ENCODE measurements at places on chromosomes 5 and 9.
A peak's percentile ranks its signal among the peaks of the same experiment; 100 is the strongest.

DNA sequence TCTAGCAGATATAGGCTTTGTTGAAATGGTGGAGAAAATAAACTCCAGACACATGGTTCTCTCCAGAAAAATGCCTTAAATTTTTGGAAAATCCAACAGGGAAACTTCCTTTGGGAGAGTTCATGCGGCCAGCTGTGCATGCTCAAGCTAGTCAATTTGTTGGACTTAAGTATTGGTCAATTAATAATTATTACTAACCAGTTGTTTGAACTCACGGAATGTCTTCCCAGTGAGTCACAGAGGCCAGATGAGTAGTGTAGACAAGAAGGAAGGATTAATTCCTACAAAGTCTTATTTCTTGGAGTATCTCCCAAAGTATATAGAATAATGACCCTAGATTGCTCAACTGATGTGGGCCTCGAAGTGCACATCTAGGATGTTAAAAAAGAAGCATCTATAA is 103.6 kb downstream of the MACIR start:
- DNase-seq = no peak

DNA sequence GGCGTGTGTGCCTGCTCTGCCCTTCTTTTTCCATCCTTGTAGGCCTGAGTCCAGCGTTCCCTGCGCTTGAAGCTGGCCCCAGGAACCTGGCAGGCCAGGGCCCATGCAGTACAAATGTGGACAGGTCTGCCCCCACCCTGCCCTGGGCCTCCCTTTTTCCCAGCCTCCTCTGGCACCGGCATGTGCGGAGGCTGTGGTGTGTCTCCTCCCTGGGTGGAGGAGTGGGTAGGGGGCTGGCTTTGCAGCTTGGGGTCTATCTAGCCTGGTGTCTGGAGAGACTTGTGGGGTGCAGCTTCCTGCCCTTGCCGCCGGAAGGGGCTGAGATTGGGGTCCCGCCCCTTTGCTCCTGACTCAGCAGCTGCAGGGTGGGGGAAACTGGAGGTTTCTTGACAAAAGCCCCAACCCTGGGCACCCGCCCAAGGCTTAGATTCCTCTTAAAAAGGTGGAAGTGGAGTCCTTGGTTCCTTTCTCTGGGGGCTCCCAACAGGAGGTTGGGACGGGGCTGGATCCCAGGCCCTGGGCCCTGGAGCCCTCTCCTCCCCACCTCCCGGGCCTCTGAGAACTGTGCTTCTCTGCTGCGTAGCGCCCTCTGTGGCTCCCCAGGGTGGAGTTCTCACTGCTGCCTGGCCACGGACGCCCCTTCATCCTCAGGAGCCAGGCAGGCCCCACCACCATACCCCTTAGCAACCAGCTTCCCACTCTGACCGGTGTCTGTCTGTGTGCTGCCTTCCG is 18.0 kb downstream of the RXRA start:
- DNase-seq = peak; percentile 74

GRCh38 chr5:145787996-145788395 is 47.1 kb downstream of the PRELID2 start:
- no peak for DNase-seq

- DNase-seq = peak; percentile 55
These were observed 66.8 kb downstream of the FOXD1 start for GRCh38 chr5:73381590-73382400.

DNA sequence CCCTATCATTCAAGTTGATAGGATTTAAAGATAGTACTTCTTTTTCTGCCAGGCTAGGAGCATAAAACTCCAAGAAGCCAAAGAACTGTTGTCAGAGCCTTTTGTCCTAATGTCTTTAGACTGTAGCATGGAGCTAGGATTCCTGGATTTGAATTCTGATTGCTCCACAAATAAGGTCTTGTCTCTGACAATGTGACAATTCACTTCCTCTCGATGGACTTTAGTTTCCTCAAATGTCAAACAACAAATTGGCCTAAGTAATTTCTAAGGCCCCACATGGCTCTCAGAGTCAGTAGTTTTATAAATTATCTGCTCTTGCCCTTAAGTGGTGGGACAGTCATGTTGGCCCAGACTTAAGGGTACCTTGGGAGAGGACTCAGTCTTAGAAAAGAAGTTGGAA is 36.7 kb downstream of the RFK start:
- no peak for DNase-seq

DNA sequence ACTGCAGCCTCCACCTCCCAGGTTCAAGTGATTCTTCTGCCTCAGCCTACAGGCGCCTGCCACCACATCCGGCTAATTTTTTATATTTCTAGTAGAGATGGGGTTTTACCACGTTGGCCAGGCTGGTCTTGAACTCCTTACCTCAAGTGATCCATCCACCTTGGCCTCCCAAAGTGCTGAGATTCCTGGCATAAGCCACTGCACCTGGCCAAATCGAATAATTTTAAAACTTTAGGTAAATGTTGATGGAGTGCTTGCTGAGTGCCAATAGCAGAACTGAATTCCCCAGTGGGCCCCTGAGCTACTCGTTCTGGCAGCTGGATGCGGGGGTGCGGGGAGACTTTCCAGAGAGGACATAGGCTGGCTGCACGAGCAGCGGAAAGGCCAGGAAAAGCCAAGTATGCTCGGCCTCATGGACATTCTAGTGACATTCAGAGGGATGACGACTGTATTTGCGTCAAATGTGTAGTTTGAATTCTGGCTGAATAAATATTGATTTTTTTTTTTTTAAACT is 16.8 kb downstream of the TRAF2 start:
- no peak for DNase-seq

DNA sequence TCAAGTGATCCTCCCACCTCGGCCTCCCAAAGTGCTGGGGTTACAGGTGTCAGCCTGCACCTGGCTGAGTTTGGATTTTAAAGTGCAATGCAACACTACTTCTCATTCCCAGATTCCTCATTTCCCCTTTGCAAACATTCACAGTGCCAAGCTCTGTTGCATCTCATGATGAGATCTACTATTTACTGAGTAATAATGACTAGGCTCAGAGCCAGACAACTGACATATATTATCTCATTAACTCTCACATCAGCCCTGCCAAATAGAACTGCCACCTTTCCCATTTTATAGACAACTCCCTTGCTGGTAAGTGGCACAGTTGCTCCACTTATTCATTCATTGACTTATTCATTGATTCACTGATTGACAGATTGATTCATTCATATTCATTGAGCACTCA is 7.0 kb downstream of the PDE6A start:
- DNase-seq = no peak

- no peak for DNase-seq
These were observed 36.1 kb upstream of the UBE2D2 start for GRCh38 chr5:139524940-139525585.

GRCh38 chr9:116468793-116469527 is 218.1 kb upstream of the TRIM32 start:
- DNase-seq = no peak

- no peak for DNase-seq
These were observed 4.1 kb upstream of the CCDC69 start for GRCh38 chr5:151227918-151228447.
